ENCODE measurements at places on chromosomes 13 and 19. TPM values are rescaled to one million over a fixed set of nuclear protein-coding genes. Genes with fewer than 3 reads are reported as not detected.

ADAT3 gene
- total RNA-seq = 3.2 TPM

MYH14 gene
- 10.2 TPM for total RNA-seq

ZNF708 gene
- 12.8 TPM for total RNA-seq

KIR2DL3 gene
- total RNA-seq = not detected

SYCN gene
- not detected for total RNA-seq

DAND5 gene
- 0.57 TPM for total RNA-seq

FFAR2 gene
- not detected for total RNA-seq

PDE4C gene
- not detected for total RNA-seq

CEACAM16 gene
- total RNA-seq = not detected

ZNF681 gene
- total RNA-seq = 2.5 TPM

Data from chondrocyte (in vitro differentiated cells).